ENCODE measurements at places on chromosomes 3 and 15. TPM values are rescaled to one million over a fixed set of nuclear protein-coding genes. Genes with fewer than 3 reads are reported as not detected.

The EBLN2 gene
- 5.0 TPM for total RNA-seq

The UTS2B gene
- not detected for total RNA-seq

The GOLGA6L4 gene
- total RNA-seq, result 1.3 TPM

The HRG gene
- not detected for total RNA-seq

The STAC gene
- not detected for total RNA-seq

The ZBED2 gene
- total RNA-seq, result 235 TPM

The FGD5 gene
- total RNA-seq, result not detected

The TNNC1 gene
- total RNA-seq, result 5.9 TPM

The C2CD4A gene
- total RNA-seq, result 1.0 TPM

The HTD2 gene
- 9.6 TPM for total RNA-seq

- no peak for DNase-seq
Measured at GRCh38 chr15:23415321-23415865, 31.6 kb downstream of the GOLGA6L2 start.

GRCh38 chr3:146375219-146375618 is 94.1 kb downstream of the PLSCR2 start:
- DNase-seq, result no peak

DNA sequence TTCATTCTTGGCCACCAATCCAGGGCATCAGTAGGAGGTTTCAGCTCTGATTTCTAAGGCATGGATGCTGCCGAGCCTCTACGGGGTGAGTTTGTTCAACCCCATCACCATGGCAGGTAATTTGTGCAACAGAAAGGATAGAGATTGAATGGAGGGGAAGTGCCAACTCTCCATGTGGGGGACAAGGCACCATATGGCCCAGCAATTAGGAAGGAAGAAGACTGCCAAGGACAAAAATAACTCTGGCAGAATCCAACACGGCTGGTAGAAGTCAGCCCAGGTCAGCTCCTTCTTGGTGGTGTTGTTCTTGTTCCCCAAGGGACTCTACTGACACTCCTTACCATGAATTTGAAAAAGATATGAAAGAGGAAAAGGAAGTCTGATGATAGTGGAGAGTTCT is 503.9 kb downstream of the MAGI1 start:
- no peak for DNase-seq

GRCh38 chr15:88543065-88543776 is 3.3 kb downstream of the DET1 start:
- DNase-seq, result no peak

DNA sequence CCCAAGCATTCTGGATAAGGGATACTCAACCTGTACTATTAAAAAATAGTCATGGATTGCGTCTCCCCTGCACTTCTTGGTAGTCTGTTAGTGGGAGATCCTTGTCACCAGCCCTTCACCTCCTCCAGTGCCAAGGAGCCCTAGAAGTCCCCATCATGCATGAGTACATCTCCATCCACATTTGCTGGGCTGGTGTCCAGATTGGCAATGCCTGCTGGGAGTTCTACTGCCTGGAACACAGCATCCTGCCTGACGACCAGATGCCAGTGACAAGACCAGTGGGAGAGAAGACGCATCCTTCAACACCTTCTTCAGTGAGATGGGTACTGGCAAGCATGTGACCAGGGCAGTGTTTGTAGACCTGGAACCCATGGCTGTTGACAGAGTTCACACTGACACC is 85.7 kb downstream of the ADAMTSL3 start:
- DNase-seq, result no peak

- no peak for DNase-seq
Measured at GRCh38 chr3:86733257-86733656, 257.7 kb downstream of the VGLL3 start.

DNA sequence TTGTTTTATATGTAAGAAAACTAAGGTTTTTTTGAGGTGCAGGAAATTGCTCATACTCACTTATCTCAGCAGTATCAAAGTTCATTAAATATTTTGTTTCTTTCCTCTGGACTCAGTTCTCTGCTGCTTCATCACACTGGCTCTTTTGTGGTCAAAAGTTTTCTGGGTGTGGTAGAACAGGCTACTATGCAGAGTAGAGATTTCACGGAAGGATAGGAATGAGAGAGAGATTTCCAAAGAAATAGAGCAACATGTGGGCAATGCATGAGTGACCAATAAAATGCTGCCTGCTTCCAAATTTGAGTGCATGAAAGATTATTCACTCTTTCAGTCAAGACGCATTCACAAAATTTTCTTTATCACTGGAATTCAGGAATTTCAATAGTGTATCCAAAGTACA is 577.3 kb upstream of the SEMA6D start:
- DNase-seq, result no peak

GRCh38 chr15:51647128-51647562 is 24.6 kb upstream of the DMXL2 start:
- no peak for DNase-seq

- DNase-seq, result no peak
Measured at GRCh38 chr3:70815817-70816216, 503.4 kb upstream of the MDFIC2 start.

DNA sequence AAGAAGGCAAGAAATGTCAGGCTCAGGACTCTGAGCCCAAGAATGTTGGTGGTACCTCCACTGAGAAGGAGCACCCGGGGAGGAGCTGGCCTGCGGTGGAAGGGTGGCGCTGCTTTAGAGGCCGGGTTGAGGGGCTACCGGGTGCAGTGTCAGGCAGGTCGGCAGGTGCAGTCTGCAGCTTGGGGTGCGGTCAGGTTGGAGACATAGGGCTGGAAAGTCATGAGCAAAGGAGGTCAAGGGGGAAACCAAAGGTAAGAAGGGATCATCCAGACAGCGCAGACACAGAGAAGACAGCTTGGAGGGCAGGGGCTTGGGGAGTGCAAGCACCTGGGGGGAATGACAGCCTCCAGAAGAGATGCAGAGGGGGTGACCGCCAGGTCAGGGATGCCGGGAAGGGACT is 274.4 kb upstream of the LYSMD4 start:
- no peak for DNase-seq

DNA sequence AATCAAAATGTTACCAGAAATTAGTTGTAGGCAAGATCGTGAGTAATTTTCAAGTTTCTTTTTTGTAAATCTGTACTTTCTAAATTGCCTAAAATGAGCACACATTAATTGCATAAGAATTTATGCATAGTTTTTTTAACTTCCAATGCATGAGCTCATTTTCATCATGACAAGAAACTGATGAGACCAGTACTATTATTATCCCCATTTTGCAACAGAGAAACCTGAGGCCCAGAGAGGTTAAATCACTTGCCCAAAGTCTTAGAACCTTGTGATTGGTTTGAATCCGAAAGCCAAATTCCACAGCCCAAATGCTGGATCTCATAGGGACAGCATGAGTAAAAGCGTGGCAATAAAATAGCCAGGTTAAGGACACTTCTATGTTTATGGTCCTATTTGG is 274.7 kb downstream of the ERC2 start:
- DNase-seq, result no peak

- no peak for DNase-seq
Measured at GRCh38 chr3:30605005-30605404, 1.4 kb upstream of the TGFBR2 start.

GRCh38 chr15:85172846-85173490 is 191.3 kb downstream of the PDE8A start:
- no peak for DNase-seq

GRCh38 chr3:23607184-23607847 is 198.4 kb upstream of the UBE2E1 start:
- DNase-seq, result no peak

DNA sequence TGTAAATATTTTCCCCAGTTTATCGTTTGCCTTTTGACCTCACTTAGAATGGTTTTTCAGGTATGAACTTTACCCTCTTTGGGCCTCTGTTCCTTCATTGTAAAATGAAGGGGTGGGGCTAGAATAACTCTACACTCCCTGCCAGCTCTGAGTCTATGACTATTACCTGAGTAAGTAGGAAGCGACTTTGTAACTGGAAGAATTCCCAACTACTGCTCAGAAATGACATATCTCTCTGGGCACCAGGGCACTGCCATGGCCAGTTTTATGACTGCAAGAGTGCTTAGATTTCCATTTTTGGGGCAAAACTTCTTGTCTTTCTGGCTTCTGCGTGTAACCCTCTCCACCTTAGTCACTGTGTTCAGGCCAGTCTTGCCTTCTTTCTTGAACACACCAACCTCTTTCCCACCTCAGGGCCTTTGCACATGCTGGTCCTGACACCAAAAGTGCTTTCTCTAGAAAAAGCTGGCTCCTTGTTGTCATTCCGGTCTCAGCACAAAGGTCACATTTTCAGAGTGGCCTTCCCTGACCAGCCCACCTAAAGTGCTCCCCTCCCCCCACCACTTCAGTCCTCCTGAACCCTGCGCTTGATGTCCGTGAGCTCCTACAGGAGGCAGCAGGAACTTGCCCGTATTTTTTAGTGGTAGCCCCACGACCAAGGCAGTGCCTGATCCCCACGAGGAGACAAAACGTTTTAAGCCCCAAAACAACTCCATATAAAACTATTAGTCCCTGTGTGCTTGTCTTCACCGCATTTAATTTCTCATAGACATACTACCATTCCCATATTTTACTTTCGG is 25.6 kb downstream of the CDCP1 start:
- no peak for DNase-seq

- DNase-seq, result no peak
Measured at GRCh38 chr3:63914312-63914711, 2.1 kb upstream of the SCAANT1 start.

GRCh38 chr15:27328608-27329007 is 357.6 kb downstream of the GABRG3 start:
- DNase-seq, result no peak

GRCh38 chr3:138912237-138912636 is 34.7 kb downstream of the FOXL2 start:
- no peak for DNase-seq

GRCh38 chr3:39149498-39150147 is 3.8 kb downstream of the CSRNP1 start:
- DNase-seq, result no peak

DNA sequence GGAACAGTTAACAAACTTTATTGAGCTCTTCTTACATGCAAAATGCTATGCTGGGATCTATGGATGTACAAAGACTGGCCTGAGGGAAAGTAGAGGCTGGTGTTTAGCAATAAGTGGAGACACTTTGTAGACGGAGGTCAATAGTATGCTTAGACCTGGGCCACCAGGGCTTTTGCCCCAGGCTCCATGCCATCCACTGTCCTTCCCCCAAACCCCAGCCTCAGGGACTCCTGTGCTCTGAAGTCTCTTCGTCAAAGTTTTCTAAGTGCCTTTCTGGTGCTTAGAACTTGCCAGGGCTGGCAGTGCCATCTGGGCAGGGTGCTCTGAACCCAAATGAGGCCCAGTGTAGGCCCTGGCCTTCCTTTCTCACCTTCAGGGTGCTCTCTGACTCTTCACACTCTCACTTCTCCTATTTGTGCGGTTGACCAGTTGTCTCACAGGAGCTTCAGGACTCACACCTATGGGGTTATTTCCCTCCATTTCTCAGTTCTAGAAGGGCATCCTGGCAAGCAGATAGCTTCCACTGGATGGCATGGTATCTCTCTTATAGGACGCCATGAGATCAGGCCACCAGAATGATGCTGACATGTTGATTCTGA is 21.8 kb upstream of the KCNAB1 start:
- DNase-seq, result no peak

- peak; percentile 46 for DNase-seq
Measured at GRCh38 chr3:27800261-27800660, 78.1 kb upstream of the EOMES start.

DNA sequence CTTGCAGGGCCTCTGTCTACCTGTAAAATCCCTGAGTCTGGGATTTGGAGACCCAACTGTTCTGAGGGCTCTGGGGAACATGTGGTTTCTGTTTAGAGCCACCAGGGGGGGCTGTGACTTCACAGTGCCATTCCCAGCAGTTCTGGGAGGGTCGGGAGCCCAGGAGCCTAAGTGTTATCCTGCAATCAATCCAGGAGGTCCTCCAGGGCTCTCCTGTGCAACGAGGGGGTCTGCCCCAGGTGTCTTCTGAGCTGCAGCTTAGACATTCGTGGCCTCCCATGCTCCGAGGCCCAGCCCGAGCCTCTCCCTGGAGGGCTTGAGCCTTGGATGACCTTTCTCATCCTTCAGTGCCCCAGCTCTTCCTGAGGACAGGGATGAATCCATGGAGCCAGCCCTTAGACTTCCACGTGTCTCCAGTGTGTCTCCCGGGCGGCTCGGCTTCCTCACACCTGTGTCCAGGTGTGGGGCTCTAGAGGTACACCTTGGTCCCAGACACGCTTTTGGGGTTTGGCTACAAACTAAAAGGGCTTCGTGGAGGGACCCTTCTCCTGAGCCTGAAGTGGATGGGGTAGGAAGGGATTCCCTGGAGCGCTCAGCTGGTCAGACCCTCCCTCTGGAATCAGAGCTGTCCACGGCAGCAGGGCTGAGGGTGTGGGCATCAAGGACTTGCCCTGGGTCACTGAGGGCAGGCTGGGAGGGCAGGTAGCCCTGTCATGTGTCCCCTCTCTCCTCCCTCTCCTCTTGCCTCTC is 20.3 kb upstream of the ABTB1 start:
- peak; percentile 46 for DNase-seq

GRCh38 chr3:101725194-101725889 is 928 bp downstream of the CEP97 start:
- peak; percentile 59 for DNase-seq

DNA sequence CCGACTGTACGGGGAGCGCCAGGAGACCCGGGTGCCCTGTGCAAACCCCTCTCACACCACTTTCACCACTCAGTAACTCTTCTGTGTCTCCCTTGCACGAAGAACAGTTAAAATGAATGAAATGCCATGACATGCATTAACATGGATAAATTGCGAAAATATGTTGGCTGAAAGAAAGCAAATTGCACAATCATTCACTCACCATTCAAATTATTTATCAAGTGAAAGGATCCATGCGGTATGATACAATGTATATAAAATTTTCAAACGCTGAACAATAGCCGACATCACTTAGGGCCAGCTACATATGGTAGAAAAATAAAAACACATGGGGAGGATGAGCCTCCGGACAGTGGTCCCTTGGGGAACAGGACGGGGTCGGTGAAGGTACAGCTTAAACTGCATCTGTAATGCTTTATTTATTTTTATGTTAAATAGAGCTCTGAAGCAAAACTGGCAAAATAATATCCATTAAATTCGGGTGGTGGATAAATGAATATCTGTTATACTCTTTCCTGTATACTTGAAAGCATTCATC is 45.9 kb downstream of the SLC12A8 start:
- no peak for DNase-seq

GRCh38 chr3:80010021-80010571 is 242.3 kb upstream of the ROBO1 start:
- DNase-seq, result no peak

DNA sequence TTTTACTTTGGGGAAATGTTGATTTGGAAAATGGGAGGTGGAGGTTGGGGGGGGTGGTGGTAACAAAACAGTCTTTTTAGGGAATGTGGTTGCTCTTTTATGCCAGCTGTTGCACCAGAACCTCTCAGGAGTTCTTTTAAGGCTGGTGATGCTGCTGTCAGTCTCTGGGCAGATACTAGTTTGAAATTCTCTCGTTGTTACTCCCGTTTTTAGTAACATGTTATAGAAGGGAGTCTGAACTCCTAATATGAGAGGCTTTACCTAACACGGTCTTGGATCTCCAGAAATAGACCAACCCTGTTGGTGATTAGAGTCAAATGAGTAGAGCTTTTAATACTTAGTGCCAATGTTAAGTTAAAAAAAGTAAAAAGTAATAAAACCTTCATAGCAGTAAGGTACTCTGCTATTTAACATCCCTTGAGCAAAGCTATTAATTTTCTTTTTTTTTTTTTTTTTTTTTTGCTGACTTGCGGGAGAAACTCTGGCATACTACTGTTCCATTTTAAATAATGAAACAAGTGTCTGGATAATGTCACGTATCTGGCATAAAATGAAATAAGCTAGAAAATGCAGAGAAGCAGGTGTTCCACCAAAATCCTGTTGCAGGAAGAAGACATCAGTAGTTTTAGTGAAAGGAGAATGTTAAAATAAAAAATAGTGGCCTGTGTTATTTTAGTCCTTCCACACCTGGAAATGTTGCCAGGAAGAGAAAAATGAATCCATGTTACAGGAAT is 156.7 kb downstream of the CACNA1D start:
- DNase-seq, result no peak

All from activated CD8-positive, alpha-beta T cell treated with anti-CD3 and anti-CD28 coated beads for 36 hours (primary cell).